ENCODE measurements at places on chromosomes 5 and 9.

- no peak for DNase-seq
These were observed 52.7 kb upstream of the UBTD2 start for GRCh38 chr5:172336264-172336663.

DNA sequence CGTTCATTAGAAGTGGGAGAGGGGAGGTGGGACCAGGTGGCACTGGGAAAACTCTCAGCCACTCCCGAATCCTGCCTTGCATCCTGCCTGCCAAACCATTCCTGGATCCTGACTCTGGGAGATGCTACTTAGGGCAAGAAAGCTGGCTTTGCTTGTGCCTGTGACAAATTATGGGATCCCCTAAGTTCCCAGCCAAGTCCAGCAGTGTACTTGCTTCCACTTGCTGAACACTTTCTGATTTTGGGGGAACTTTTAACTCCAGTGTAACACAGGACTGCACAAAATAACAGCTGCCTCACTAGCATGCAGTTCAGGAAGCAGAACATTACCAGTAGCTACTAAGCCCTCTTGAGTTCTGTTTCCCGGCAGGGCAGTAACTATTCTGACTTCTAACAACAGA lies 12.5 kb upstream of the NKX2-5 start:
- DNase-seq: peak; percentile 51

- DNase-seq: no peak
These were observed 23.1 kb downstream of the PRELID2 start for GRCh38 chr5:145811834-145812625.

- DNase-seq: no peak
These were observed 195.5 kb downstream of the DRD1 start for GRCh38 chr5:175248416-175248905.

- no peak for DNase-seq
These were observed 171.6 kb downstream of the FAM174A start for GRCh38 chr5:100706776-100707175.

All from islet precursor cell (in vitro differentiated cells).